ENCODE measurements at places on chromosomes 6 and 20.

DNA sequence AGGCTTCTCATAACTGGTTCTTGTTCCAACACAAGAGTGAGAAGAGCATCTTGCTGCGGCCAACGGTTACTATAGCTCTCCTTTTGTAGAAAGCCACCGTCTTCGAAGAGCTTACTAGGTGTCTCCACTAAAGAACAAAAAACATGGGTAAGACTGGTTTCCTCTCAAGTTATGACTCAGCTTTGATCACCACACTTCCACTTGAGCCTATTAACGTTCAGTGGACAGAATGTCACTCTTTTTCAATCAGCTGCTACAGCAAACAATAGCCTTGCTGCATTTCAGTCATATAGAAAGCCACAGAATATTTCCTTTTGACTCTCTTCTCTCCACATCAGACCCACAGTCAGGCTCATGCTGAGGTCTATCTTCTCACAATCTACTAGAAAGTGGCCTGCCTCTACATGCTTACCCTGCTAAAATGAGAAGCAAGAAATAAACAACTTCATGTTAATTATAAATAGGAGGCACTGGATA is 243.5 kb upstream of the PREP start:
- DNase-seq: peak; percentile 27

DNA sequence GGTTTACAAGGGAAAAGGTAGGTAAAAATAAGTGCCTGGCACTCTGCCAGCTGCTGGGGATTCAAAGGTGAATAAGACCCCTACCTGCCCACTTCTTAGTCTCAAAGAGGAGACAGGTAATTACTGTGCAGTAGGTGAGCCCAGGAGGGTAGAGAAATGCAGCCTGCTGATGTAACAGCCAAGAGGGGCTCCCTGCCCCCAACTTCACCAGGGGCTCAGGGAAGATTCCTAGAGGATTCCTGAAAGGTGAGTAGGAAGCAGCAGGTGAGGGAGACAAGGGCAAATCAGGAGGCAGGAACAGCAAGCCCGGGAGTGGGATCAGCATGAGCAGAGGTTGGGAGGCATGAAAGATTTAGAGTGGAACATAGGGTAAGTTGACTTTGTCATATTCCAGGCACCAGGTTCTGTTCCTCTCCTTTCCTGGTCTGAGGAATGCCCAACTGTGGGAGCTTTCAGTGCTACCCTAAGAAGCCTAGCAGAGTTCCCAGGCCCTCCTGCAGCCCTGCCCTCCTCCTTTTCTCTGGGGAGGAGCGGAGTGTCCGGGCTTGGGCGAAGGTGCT is 258.1 kb downstream of the LRFN2 start:
- no peak for DNase-seq

DNA sequence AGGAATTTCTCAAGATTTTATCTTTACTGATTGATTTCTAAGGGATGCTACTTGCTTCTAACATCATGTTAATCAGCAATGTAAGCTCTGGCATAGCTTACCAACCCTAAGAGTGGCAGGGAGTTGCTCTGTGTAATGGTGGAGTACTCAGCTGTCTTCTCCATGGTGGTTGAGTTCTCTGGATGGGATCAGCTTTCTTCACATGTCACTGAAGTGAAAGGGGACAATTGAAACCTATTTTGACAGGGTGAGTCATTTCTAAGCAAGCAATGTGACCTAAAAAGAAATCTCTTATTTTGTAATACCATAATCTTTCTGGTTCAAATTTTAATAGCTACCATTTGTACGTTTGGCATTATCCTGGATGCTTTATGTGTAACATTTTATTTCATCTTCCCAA is 430.4 kb downstream of the GJA1 start:
- no peak for DNase-seq

GRCh38 chr6:113732384-113732966 is 124.7 kb upstream of the MARCKS start:
- DNase-seq: no peak

DNA sequence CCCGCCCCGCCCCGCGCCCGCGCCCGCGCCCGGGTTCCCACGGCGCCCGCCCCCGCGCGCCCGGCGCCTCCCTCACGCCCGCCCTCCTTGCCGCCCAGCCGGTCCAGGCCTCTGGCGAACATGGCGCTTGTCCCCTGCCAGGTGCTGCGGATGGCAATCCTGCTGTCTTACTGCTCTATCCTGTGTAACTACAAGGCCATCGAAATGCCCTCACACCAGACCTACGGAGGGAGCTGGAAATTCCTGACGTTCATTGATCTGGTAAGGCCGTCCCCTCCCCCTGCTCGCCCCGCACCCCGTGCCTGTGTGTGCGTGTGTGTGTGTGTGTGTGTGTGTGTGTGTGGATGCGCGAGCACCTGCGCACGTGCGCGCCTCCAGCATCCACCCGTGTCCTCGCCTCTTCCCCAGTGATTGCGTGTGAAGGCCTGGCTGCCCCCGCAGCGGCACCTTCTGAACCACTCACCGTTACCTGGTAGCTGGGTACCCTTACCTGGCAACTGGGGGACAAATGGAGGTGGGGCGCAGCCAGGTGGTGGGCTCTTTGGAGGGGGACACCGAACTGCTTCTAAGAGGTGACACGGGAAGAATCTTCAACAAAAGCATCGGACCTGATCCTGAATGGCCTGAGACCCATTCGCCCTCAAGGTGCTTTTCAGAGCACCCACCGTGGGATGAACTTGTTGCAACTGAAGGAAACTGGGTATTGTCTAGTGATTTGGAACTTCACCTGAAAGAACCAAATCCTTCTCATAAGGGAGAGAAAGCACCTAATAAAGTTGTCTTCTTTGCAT is at the start of gene AIG1:
Gene AIG1 (plus strand): TSS at position 84 of the 791 bp plus-strand sequence. CDS start 37 bp downstream, at position 121.
- DNase-seq: peak; percentile 38

DNA sequence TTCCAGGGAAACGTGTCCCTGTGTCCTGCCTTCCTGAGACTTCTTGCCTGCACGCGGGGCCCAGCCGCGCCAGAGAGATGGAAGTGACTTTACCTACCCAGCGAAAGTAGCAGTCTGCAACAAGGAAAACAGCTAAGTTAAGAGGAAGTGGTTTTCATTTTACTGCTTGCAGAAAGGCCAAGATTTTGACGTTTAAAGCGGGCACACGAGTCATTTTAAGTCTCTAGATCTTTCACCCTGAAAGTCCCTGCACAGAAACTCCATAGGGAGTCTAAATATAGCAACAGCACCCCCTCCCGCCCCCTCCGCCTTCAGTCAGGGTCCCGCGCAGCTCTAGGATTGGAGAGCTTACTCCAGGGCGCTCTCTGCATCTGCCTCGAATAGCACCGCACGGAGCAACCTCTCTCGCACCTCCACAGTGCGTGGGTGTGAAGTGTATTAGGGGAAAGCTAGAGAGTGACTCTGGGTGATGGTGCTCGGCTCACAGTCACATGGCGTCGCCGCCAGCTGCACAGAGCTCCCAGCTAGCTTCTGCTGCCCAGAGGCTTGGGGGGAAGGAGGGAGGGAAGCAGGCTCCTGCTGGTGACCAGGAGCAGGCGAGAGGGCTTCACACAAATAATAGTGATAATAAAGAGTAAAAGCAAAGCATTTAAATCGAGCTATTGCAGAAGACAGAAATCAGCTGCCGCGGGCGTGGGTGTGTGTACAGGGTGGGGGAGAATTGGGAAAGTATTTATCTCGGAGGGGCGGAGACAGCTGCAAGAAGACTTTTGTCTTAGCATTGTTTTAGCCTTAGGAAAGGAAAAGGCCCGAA is 1.8 kb upstream of the KCNQ5 start:
- DNase-seq: peak; percentile 78

DNA sequence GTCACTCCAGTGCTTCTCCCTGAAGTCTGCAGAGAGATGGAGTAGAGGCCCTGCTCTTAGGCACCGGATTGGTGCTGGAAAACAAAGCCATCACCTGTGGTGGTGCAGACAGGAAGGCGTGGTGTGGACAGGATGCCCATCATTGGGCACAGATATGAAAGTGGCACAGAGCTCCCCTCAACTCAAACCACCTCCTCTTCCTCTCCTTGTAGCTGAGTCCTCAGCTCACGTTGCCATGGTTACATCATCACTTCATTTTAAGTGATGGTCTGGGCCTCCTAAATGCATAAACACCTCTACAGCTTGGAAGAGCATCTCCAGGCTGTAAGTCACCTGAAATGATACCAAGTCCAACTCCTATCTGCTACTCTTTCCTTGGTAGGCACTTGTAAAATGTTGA is 8.0 kb upstream of the RTF2 start:
- no peak for DNase-seq

GRCh38 chr20:7003598-7003997 is 236.1 kb downstream of the BMP2 start:
- DNase-seq: no peak

- DNase-seq: no peak
Measured at GRCh38 chr6:44590471-44590870, 203.0 kb downstream of the CDC5L start.

- DNase-seq: no peak
Measured at GRCh38 chr6:17577059-17577458, 23.0 kb upstream of the FAM8A1 start.

Data from activated T-cell treated with anti-CD3 and anti-CD28 coated beads for 24 hours (primary cell).